NT2/D1 (cell line): ENCODE measurements at places on chromosomes 13 and 19.

DNA sequence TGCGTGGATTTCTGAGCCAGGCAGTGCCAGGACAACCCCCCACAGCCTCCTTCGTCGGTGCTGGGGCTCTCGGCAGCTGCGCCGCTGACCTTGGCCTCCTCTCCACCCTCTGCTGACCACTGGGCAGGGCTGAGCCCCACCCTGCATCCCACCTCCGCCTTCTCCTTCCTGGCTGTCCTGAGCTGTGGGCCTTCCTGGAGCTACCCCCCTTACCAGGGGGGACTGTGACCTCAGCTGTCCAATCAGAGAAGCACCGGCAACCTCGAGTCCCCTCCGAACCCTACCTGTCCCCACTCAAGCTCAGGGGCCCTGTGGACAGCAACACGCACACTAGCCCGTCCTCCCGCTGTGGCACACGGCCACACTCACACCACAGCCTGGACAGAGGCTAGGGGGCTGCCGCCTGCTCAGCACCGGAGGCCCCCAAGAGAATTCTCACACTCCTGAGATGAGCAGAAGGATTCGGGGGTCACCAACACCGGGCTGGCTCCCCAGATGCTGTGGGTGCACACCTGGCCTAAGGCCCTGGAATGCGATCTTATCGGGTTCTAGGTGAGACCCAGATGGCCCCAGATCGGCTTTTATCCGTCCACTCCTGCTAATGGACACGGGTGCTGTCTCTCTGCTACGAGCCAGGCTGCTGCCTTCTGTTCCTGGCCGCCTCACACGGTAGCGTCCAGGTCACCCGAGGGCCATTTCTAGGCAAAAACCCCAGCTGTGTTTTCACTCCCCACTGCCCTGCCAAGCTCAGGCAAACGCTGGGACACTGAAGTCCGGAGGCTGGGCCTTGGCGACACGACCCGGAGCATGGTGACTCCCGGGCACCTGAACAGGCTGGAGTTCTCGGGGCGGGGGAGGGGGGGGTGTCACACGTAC, 32.5 kb upstream of the CACTIN start:
- no peak for DNase-seq

- DNase-seq = peak; percentile 58
Measured at GRCh38 chr13:53250272-53250875, 221.8 kb downstream of the OLFM4 start.

DNA sequence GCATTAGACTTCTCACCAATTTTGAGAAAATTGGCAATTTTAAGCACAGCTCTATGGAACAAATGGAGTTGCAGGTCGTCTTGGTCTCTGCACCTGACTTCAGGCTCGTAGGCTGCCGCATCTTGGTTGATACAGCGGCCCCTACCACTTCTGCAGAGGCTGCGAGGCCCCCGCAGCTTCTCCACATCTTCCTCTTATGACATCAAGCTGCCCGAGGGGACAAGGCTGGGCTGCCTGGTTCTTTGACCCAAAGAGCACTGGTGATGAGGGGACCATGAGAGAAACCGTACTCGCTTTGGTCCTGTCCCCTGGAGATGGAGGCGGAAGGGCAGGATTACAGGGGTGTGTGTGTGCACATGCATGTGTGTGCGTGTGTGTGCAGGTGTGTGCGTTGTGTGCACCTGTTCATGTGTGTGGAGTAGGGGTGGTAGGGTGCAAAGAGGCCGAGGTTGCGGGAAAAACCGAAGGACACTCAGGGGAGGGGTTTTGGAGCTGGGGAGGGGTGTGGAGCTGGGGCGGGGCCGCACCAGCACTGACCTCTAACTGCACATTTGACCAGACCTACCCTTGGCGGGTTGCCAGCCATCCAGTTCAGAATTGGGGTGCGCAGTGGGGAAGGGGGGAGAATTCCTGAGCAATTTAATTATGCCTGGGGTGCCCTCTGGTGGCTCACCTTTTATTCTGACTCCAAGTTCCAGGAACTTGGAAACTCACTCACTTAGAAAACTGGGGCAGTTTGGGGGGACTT, 65.1 kb upstream of the ARHGEF7 start:
- no peak for DNase-seq

GRCh38 chr13:45370922-45371406, 30.0 kb upstream of the TPT1 start:
- DNase-seq = peak; percentile 68

DNA sequence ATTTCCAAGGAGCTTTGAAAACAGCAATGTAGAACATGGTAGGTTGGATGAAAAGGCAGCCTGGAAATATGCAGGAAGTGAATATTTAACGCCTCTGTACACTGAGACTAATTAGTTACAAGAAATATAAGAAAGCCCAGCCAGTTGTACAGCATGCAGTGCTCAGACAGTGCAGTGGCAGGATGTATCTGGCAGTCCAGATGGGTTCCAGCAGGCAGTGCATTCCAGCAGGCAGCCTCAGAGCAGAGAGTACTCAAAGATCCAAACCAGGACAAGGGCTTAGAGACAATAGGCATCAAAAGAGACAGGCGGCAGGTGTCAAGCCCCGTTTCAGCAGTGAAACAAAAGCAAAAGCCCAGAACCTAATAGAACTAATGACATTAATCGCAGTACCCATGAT, 2776.3 kb downstream of the PCDH9 start:
- DNase-seq = no peak

DNA sequence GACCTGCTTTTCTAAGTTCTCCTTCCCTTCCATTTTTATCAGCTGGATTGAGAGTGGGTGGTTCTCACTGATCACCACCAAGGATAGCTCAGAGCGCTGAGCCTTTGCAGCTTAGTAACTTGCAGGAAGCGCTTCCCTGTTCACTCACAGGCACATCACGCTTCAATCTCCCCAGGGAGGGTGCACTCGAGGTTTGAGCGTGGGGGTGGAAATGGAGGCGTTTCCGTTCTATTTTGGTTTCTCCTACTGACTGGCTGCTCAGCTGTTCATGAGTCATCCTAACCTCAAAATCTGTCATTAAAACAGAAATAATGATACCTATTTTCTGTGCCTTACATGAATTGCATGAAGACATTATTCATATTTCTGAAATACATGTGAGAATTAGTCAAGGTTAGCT, 292.1 kb downstream of the SPRY2 start:
- DNase-seq = peak; percentile 11

DNA sequence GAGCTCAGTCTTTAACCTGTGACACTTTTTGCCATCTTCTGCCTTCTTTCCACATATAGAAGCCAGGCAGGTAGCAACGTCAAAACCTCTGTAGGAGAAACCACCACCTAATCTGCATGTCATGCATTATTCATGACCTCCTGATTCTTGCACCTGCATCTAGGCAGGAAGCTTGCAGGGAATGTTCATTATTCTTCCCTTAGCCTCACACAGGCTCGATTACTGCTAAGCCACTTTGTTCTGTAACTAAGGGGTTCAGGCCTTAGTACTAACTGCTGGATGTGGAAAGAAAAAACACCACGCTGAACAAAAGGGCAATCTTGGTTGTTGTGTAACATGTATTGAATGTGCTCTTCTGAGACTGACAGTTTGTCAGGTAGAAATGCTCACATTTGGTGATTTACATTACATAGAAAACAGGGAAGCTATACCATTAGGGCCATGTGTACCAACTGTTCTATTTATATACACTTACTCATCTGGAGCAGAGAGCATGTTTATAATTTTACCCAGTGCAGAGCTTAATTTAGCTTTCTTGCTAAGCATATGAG, 366.9 kb downstream of the KLF12 start:
- DNase-seq = peak; percentile 30

GRCh38 chr13:52455677-52456041, 381 bp downstream of the CKAP2 start:
- DNase-seq = peak; percentile 66

DNA sequence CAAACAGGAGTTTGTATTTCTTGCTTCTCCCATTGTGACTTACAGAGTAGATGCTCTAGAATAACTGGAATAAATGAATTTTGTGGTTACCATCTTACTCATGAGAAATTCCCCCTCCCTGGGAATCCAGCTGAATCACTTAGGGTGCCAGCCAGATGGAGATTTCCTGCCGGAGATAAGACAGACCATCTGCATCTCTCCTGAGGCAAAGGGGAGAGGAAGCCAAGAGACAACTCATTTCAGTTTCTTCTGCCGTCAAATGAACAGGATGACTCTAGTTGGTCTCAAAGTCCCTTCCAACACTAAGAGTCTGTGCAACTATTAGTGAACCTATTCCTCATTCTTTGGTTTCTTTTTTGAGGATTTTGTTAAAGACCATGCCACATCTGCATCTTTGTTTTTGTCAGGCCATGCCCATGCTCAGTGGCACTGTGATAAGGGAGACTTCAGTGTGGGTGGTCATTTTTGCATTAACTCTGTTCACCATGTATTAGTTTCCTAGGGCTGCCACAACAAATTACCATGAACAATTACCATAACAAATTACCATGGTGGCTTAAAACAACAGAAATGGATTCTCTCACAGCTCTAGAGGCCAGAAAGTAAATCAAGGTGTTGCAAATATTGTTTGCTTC, 112.8 kb downstream of the NDFIP2 start:
- DNase-seq = no peak

GRCh38 chr13:75691183-75691582, 55.1 kb downstream of the LMO7 start:
- no peak for DNase-seq

DNA sequence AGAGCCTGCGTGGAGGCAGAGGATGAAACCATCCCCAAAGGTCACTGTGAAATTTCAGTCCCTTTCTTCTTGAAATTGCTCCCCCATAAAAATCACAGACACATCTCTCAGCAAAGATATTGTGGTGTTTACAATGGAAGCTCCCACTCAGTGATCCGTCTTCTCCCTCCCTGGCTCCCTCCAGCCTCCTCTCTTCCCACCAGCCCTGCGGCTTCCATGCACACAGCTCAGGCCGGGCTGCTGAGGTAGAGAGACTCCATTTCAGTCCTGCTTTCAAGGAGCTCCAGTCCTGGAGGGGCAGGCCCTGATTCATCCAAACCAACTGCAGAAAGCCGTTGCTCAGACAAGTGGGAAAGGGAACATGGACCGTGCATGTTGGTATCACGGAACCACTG, 24.0 kb upstream of the MIER2 start:
- no peak for DNase-seq
